ENCODE measurements at places on chromosomes 1 and 21. TPM values are rescaled to one million over a fixed set of nuclear protein-coding genes. Genes with fewer than 3 reads are reported as not detected.

Gene SPRR2F
- not detected for total RNA-seq

Gene S100A7
- not detected for total RNA-seq

Gene MMP23B
- total RNA-seq, result 4.9 TPM

DNA sequence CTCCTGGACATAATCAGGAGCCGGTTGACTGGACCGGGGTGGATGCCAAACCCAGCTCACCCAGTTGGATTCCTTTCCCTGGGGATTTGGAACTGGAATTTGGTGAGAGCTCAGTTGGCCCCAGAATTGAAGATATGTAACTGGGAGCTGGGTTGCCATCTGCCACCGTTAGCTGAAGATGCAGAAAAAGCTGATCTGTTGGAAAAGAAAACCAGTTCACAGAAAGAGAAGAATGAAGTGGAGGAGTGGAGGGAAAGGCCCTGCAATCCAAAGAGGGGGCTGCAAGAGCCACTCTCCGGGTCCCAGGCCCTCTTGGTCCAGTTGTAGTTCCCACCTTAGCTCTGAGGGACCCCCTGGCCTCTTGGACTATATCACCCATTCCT, 16.0 kb downstream of the TEX35 start:
- DNase-seq, result no peak
- H3K4me1 ChIP-seq, result peaks cover 39% of the 10 kb centered on the region
- H3K36me3 ChIP-seq, result no peaks in the 10 kb centered on the region
- no peak overlapping the region for H3K4me3 ChIP-seq

- no peaks in the 10 kb centered on the region for H3K36me3 ChIP-seq
- no peak overlapping the region for H3K4me3 ChIP-seq
- H3K4me1 ChIP-seq, result no peaks in the 10 kb centered on the region
Measured at GRCh38 chr1:102045752-102046151, 49.0 kb upstream of the OLFM3 start.

- H3K4me3 ChIP-seq, result no peak overlapping the region
- no peaks in the 10 kb centered on the region for H3K4me1 ChIP-seq
- no peaks in the 10 kb centered on the region for H3K36me3 ChIP-seq
- H3K27me3 ChIP-seq, result peaks cover 14% of the 10 kb centered on the region
- no peak overlapping the region for H3K27ac ChIP-seq
- no peak for DNase-seq
Measured at GRCh38 chr1:48673332-48674105, 103.2 kb downstream of the BEND5 start.

- peak overlapping the region; percentile 24 for H3K4me3 ChIP-seq
- no peak for DNase-seq
- H3K36me3 ChIP-seq, result 0 out of 2 replicates have a peak, but pooled peaks cover 8% of the 10 kb centered on the region
- peak overlapping the region; percentile 74 for H3K27ac ChIP-seq
Measured at GRCh38 chr21:34907461-34908418, 141.4 kb downstream of the RUNX1 start.
